T-helper 17 cell (primary cell): ENCODE measurements at places on chromosomes 3 and 15.

DNA sequence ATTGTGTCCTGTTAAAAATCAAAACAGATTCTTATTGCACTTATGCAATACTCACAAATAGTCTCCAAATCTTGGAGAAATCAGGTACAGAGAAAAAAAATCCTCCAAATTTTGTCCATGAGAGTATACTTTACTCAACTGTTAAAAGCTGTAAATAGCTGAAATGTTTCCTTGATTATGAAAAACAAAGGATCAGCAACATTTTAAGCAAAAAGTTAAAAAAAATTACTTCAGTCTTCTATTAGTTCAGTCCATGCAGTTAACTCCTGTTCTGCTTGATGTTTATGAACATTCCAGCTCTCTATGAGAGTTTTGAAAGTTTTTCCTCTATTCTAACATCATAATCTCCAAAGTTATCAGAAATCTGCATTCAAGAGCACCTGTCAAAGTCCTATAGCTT lies 22.8 kb upstream of the ZNF80 start:
- peaks cover 2% of the 10 kb centered on the region for H3K4me1 ChIP-seq
- H3K36me3 ChIP-seq: no peaks in the 10 kb centered on the region

DNA sequence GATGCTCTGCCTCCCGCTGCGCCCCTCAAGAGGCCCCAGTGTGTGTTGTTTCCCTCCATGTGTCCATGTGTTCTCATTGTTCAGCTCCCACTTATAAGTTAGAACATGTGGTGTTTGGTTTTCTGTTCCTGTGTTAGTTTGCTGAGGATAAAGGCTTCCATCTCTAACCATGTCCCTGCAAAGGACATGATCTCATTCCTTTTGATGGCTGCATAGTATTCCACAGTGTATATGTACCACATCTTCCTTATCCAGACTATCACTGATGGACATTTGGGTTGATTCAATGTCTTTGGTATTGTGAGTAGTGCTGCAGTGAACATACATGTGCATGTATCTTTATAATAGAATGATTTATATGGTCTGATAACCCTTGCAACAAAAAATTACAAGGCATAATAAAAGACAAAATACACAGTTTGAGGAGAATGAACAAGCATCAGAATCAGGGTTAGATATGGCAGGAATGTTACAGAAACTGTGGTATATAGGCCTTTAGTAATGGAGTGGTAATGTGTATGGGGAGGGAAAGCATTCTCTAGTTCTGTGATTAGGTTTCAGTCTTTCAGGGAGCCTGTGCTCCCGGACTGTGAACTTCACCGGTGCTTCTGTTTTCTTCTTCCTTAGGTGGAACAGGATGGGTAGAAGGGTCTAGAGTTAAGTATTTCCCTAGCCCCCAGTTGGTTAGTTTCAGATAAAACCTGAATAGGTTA lies 27.1 kb downstream of the GRM2 start:
- H3K27me3 ChIP-seq: peaks cover 21% of the 10 kb centered on the region
- DNase-seq: no peak
- H3K4me1 ChIP-seq: peaks cover 10% of the 10 kb centered on the region
- H3K27ac ChIP-seq: no peak overlapping the region
- H3K4me3 ChIP-seq: no peak overlapping the region
- peaks cover 12% of the 10 kb centered on the region for H3K36me3 ChIP-seq

DNA sequence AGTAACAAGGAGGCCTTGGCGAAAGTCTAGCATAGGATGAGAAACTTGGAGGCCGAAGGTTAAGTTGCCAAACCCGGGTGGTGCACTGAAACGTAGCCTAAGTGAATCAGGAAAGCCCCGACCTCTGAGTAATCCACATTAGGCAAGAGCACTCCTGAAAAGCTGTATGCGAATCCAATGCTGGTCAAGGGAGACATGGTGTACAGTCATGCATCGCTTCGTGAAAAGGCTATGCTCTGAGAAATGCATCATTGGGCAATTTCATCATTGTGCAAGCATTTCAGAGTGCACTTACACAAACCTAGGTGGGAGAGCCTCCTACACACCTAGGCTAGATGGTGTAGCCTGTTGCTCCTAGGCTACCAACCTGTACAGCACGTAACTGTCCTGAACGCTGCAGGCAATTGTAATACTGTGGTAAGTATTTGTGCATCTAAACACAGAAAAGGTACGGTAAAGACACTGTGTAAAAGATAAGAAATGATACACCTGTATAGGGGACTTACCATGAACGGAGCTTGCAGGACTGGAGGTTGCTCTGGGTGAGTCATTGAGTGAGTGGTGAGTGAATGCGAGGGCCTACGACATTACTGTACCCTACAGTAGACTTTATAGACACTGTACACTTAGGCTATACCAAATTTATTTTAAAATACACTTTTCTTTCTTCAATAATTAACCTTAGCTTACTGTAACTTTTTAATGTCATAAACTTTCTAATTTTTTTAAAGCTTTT lies 222.5 kb downstream of the SHQ1 start:
- H3K4me1 ChIP-seq: peaks cover 11% of the 10 kb centered on the region
- H3K27me3 ChIP-seq: no peaks in the 10 kb centered on the region
- no peak overlapping the region for H3K27ac ChIP-seq
- H3K36me3 ChIP-seq: no peaks in the 10 kb centered on the region
- no peak for DNase-seq

DNA sequence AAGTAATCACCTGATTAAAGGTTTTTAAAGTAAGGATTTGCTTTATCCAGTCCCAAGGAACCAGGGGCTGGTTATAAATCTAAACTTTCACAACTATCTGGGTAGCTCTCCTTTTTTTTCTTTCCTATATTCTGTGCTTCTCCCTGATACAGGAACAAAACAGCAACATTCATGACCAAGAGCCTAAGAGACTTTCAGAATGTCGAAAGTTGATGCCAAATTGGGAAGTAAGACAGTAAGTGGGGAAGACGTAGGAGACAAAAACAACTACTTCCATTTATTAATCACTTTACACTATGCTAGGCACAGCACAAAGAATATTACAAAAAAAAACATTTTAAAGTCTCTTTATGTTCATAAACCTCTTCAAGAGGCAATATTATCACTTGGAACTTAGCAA lies 211.6 kb downstream of the MAGI1 start:
- DNase-seq: no peak
- H3K4me1 ChIP-seq: no peaks in the 10 kb centered on the region
- no peaks in the 10 kb centered on the region for H3K36me3 ChIP-seq
- H3K4me3 ChIP-seq: no peak overlapping the region
- no peak overlapping the region for H3K27ac ChIP-seq

DNA sequence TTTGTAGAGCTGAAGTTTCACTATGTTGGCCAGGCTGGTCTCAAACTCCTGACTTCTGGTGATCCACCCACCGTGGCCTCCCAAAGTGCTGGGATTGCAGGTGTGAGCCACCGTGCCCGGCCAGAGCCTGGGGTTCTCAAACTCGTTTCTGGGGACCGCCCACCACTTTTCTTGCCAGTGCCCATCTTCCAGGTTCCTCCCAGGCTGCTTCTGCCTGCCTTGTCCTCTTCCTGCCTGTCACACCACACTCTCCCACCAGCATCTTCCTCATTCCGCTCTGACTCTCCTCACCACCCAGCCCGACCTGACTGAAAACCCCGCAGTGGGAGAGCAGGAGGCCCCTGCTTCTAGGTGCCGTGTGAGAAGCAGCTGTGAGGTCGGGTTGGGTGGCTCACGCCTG lies 3.1 kb upstream of the DYNLT2B start:
- H3K4me1 ChIP-seq: peaks cover 4% of the 10 kb centered on the region
- DNase-seq: no peak
- no peaks in the 10 kb centered on the region for H3K36me3 ChIP-seq

DNA sequence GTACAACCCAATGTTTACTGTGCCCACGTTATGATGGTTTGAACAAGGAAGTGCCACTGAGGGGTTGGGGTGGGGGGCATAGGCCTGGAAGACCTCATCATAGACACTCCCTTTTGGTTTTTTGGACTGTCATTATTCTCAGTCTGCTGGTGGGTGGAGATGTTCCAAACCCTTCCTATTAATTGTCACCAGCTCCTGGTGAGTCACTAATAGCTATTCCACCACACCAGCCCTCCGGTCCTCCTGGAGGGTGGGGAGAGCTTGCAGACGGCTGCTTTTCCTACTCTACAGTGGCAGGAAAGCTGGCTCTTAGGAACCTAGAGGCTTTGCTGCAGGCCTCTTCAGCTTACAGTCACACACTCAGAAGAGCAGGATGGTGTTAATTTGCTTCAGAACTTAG lies 9.0 kb upstream of the COPG1 start:
- H3K27me3 ChIP-seq: no peaks in the 10 kb centered on the region
- no peak overlapping the region for H3K4me3 ChIP-seq
- H3K36me3 ChIP-seq: no peaks in the 10 kb centered on the region

- H3K27me3 ChIP-seq: no peaks in the 10 kb centered on the region
- H3K27ac ChIP-seq: no peak overlapping the region
- no peaks in the 10 kb centered on the region for H3K4me1 ChIP-seq
- H3K4me3 ChIP-seq: no peak overlapping the region
- H3K36me3 ChIP-seq: peaks cover 13% of the 10 kb centered on the region
Observed at GRCh38 chr15:42354824-42355223, 4.5 kb upstream of the CAPN3 start.

DNA sequence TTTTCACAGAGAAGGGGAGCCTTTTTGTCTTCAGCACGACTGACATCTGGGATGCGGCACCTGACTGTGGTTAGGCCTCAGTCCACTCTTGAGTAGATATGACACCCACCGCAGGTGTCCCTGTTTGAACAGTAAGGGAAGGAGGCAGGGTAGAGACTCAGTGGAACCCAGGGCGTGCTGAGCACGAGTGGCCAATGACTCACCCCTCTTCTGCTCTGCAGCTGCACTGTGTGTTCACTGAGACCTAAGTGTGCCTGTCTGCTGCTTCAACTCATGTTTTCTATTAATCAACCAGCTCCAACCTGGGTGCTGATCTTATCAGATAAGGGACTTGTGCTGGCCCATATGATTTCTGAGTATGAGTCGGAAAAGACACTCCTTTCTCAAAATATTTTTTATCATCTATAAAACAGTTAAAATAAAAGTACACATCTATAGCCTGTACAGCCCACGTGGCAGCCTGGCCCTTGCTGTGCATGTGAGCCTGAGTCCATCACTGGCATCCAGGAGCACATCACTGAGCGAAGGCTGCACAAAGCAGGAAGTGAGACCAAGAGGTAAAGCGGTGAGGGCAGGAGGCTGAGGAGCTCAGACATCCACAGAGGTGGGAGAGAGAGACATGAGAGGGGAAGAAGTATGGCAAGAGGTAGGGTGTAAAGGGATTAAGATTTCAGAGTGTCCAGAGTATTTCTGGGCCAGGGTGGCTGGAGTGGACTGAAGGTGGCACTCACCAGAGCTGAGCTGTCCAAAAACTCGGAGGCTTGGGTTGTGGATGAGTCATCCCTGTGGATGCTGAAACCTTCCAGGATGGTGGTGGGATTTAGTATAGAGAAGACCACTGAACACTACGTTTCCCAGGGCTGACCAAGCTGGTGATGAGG lies 49.2 kb downstream of the SLC41A3 start:
- peaks cover 17% of the 10 kb centered on the region for H3K4me1 ChIP-seq
- DNase-seq: no peak
- H3K36me3 ChIP-seq: peaks cover 36% of the 10 kb centered on the region
- H3K4me3 ChIP-seq: no peak overlapping the region
- peak overlapping the region; percentile 79 for H3K27ac ChIP-seq

GRCh38 chr15:90576711-90577389 lies 47.1 kb downstream of the CRTC3 start:
- peaks cover 7% of the 10 kb centered on the region for H3K36me3 ChIP-seq
- H3K4me1 ChIP-seq: peaks cover 44% of the 10 kb centered on the region
- no peak overlapping the region for H3K4me3 ChIP-seq
- no peaks in the 10 kb centered on the region for H3K27me3 ChIP-seq
- no peak for DNase-seq

GRCh38 chr3:52181543-52181942 lies 16.4 kb upstream of the ALAS1 start:
- H3K27ac ChIP-seq: peak overlapping the region; percentile 79
- H3K4me1 ChIP-seq: peaks cover 25% of the 10 kb centered on the region
- H3K27me3 ChIP-seq: no peaks in the 10 kb centered on the region
- peak overlapping the region; percentile 12 for H3K4me3 ChIP-seq
- no peaks in the 10 kb centered on the region for H3K36me3 ChIP-seq
- no peak for DNase-seq

DNA sequence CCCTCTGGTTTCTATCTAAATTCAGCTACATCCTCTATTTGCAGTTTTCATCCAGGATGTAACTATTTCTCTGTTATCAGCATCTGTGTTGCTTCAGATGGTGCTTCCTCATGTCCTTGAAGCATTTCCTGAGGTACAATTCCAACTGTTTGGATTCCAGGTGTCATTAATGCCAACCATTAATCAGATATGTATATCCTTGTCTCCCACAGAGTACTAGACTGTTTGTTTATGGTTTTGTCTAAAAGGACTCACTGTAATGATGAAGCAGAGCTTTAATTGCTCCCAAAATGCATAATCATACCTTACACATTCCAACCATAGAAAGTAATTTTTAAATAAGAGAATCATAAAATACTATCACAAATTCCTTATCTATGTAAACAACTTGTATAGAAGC lies 288.5 kb upstream of the MME start:
- no peak overlapping the region for H3K27ac ChIP-seq
- H3K36me3 ChIP-seq: no peaks in the 10 kb centered on the region
- no peaks in the 10 kb centered on the region for H3K27me3 ChIP-seq
- no peak overlapping the region for H3K4me3 ChIP-seq

- H3K27ac ChIP-seq: no peak overlapping the region
- no peak for DNase-seq
- no peaks in the 10 kb centered on the region for H3K4me1 ChIP-seq
- peaks cover 6% of the 10 kb centered on the region for H3K27me3 ChIP-seq
- no peaks in the 10 kb centered on the region for H3K36me3 ChIP-seq
Observed at GRCh38 chr3:61628636-61629035, 67.3 kb downstream of the PTPRG start.

DNA sequence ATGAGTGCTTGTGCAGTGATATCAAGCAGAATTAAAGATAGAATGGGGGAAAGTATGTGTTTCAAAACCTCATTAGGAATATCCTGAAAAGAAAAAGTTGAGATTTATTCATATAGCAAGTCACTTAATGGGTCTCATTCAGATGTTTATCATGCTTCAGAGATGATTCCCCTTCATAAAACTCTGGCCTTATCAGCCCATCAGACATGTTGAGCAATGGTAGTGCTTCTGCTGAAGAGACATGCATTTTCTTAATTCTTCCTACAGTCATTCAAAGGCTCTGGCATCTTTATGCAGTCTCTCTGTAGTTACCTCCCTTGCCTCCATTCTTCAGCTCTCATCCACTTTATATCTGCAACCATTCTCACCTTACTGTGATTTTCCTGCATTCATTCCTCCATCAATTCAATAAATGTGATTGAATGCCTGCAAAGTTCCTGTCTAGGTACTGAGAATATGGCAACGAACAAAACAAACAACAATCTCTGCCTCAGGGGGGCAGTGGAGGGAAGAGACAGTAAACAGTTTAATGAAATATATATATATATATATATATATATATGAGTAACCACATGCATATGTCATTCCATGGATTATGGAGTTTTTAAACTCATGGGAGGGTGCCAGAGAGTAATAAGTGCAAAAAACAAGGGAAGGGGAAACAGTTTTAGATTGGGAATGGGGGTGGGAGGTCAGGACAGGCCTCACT lies 138.5 kb downstream of the NECTIN3 start:
- no peak for DNase-seq
- peaks cover 2% of the 10 kb centered on the region for H3K36me3 ChIP-seq
- no peaks in the 10 kb centered on the region for H3K27me3 ChIP-seq

GRCh38 chr3:70743754-70744153 lies 431.3 kb upstream of the MDFIC2 start:
- H3K4me1 ChIP-seq: no peaks in the 10 kb centered on the region
- no peak for DNase-seq
- H3K4me3 ChIP-seq: no peak overlapping the region
- H3K27ac ChIP-seq: no peak overlapping the region
- H3K27me3 ChIP-seq: peaks cover 51% of the 10 kb centered on the region
